ENCODE measurements at places on chromosomes 3 and 15.

DNA sequence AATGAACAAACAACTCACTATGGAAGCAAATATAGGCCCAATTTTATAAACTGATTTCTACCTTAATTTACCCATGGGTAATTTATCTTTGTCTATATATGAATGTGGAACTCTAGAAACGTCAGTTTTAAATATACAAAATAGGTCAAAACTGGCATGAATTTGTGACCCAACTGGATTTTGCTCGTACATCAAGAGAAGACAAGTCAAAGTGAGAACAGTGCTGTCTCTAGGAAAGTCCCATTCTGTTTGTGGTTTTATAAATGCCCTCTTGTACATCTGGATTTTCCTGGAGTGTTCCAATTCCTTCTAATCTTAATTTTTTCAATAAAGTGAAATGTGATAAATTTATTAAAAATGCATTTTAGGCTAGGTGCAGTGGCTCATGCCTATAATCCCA is 50.2 kb upstream of the ABHD10 start:
- DNase-seq = no peak

DNA sequence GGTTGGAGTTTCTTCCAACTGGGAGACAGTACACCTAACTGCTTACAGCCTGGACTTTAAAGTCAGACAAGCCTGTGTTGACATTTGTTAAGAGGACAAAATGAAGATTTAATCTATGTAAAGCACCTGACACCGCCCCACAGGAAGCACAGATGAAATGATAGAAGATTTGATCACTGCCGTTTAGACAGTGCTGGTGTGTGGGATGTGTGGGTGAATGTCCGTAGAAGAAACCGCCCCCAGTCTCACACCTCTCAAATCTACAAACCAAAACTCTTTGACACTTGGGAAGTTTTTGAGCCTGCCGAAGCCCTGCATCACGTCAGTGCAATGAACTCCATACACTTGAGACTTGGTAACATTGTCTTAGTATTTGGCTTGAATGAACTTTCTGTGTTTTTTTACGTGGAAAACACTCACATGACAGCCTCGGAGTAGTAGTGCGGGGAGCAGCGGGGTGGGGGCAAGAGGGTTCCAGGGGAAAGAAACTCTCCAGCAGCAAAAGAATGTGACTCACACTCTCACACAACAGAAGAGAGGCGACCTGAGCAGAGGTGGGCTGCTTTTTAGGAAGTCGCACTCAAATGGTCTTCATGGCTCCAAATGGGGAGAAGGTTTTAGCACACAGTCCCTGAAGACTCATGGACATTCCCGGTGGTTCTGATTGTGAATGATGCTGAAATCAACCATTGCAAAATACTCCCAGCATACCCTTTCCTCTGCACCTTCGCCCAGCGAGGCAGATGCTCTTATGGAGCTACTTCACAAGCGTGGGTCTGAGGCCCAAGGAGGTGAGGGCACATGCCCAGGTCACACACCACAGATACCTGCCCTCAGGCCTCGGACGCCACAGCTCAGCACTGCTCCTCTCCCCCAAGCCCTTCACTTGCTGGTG is 79.2 kb downstream of the SRGAP3 start:
- DNase-seq = no peak

DNA sequence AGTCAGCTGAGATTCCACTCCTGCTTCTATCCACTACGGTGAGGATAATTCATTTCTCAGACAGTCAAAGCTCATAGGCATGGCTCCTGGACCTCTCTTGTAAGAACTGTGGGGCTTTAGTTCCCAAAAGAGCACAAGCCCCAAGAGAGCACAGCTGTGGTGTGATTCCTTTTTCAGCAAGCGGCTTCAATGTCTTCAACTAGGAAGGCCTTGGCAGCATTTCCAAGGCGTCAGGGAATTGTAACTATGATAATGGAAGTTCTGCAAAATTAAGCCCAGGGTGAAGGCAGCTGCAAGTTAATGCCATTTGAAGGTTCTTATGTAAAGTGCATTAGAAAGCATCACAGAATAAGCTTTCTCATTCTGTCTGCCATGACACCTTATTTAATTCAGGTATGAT is 657.1 kb downstream of the GRM7 start:
- no peak for DNase-seq

DNA sequence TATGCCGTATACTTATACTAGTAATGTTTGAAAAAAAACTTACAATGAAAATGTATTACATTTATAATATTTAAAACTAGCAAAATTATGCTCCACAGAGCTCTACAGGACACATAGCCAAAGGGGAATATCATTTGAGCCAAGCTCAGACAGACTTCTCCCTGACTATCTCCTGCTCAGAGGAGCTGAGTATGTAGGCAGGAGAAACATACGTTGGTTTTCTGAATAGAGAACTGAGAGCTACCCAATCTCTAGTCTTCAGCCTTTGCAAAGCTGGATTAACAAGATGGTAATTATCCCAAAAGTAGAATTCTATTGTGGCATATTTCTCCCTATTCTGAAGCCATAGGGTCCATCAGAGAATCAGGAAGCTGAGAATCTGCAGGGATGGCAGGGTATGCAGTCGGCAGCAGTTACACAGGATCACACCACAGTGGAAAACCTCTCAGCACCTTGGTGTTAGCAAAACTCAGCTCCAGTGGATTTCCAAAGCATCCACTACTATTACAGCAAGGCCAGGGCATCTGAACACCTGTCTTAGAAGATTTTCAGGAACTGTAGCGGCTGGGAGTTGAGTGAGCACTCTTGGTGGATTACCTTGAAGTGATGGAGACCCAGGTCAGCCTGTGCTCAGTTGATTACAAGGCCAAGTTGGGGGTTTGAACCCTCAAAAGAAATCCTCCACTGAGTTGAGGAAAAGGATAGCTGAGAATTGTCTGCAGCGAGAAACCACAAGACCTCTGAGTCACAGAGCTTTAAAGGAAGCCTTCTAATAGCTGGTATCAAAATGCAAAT is 30.1 kb downstream of the GPR15 start:
- DNase-seq = no peak

DNA sequence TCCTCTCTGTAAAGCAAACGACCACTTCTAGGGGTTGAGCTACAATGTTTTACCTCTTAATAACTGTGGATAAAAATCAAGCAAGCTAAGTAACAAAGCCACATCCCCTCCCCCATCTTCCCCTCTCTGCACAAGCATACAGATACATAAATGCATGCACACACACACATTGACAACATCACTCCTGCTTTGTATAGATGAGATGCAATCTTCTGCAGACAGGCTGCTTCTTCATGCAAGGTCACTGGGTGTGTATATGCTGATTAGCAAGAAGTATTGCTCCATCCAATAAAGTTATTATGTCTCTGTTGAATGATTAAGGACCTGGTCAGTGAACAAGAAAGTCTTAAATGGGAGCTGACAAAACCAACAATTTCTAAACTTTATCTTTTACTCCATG is 8.8 kb upstream of the ATP11B start:
- no peak for DNase-seq

DNA sequence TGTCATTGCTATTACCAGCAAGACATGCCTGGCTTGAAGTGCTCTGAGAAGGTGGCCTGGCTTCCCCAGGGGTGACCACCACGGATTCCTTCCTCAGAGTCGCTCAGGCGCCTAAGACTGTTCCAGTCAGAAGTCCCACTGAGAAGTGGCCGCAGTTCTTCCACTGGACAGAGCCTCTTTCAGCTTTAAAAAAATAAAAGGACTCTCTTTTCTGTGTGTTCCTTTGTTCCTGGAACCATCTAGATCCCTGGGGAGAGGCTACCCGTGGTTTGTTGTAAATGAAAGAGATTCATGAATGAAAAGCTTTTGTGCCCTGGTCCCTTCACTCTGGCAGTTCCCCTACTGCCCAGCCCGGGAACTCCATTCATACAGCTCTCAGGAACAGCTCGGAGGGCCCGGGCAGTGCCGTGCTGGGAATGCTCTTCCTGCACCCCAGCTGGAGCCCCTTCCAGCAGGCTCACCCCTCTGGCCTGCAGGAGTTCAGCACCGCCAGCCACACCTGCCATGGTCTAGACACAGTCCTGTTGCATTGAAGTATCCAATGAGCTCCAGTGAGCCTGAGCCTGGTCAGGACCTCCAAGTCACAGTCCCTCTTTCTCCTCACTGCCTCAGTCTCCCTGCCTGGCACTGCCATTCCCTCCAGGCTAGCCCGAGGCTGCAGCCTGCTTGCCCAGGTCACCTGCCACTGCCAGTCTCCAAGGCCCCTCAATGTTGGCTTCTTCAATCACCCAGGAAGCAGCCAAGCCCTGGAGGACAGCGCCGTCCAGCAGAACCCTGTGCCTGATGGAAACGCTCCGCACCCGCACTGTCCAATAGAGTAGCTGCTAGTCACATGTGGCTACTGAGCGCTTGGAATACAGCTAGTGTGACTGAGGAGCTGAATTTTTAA is 75.4 kb downstream of the XXYLT1 start:
- DNase-seq = no peak

- peak; percentile 94 for DNase-seq
These were observed 848 bp downstream of the SYNM start for GRCh38 chr15:99105514-99106341.

- no peak for DNase-seq
These were observed 187.1 kb downstream of the DPH6 start for GRCh38 chr15:35358824-35359223.

DNA sequence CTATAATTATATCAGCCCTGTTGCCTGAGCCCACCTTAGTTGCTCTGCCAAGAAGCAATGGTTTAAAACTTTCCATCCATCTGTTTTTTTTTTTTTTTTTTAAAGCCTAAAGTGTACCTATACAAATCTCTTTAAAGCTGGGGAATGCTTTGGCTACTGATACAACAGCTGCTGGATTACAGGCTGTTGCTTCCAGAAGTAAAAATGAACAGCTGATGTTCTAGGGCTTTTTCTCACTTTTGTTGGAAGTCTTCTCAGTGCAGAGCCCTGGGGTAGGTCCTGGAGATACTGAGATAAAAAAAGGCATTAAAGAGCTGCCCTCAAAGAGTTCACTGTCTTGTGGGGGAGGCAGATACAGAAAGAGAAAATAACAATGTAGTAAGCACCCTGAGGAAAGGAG is 218.1 kb downstream of the NLGN1 start:
- DNase-seq = no peak

GRCh38 chr3:167798443-167798842 is 62.9 kb downstream of the SERPINI1 start:
- DNase-seq = no peak

DNA sequence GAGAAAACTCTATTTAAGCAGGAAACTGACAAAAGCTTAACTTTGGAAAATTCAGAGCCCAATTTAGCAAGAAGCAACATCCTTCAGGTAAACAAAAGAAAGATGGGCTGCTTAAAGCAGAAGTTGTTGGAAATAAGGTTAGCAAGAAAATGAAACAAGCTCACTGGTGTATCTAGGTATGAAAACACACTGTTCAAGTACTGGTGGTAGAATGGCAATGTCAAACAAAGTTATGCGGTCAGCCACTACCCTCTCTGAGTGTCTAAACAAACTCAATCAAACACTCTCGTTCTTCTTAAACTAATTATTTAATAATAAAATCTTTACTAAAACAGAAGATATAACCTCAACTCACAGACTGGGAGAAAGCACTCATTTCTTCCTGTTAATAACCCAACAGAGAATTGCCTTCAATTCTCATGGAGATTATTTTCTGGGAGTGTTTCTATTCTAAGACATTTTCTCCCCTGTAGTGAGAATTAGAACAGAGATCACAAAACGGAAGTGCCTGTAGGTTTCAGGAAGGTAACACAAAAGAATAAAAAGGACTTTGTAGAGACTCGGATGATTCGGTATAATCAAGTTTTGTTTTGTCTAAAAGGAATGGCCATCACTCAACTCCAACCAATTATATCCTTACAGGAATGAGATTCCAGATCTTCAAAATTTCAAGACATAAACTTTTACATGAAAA is 28.9 kb downstream of the PRICKLE2 start:
- no peak for DNase-seq

- no peak for DNase-seq
These were observed 37.3 kb downstream of the CACNA1D start for GRCh38 chr3:53531749-53532148.

DNA sequence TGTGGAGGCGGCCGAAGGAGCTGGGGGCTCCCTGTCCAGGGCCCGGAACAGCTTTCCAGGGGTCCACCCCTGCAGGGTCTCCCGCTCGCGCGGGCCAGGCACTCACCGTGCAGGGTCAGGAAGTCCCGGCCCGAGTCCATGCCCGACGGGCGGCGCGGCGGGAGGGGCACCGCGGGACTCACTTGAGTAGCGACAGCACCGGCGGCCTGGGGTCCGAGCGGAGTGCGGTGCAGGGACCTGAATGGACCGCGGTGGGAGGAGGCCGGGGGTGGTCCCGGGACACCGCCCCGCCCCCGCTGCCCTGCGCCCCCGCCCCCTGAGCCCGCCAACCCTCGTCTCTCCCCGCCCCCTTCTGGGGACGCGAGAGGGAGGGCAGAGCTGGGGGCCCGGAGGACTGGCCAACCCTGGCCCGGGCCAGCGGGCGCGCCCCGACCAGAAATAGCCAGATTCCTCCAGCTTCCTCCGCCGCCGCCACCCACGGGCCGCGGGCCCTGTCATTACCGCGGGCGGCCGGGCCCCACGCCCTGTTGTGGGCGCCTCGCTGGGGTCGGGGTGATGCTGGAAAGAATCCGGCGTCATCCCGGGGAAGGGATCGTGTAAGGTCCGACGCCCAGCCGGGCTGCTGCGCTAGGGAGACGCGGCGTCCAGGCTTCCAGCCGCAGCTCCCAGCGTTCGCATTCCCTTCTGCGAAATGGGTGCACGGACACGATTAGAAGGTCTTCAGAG is at the start of gene PLCD1:
TSS of gene PLCD1 (minus strand) at position 243 of the 726 bp plus-strand sequence. CDS start at position 140, 103 bp downstream.
- DNase-seq = peak; percentile 98

GRCh38 chr3:23038471-23038870 is 164.7 kb upstream of the UBE2E2 start:
- no peak for DNase-seq

DNA sequence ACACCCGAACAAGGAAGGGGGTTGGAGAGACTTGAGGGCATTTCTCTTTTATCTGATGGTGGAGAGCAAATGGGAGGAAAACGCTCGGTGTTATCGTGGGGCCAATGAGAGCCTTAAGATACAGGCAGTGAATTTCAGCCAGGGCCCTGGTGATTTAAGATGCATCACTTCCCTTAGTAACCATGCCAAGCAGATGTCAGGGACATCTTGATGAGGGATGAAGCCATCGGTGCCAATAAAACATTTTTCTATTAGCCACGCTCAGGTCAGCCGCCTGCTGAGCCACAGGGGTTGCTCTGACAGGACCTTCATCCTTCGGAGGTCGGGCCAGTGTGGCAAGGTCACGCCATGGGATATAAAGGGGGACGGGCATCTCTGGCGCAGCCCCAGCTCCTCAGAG is 10.6 kb downstream of the IQSEC1 start:
- no peak for DNase-seq

- DNase-seq = no peak
These were observed 31.1 kb upstream of the NUDT16 start for GRCh38 chr3:131350506-131350905.

DNA sequence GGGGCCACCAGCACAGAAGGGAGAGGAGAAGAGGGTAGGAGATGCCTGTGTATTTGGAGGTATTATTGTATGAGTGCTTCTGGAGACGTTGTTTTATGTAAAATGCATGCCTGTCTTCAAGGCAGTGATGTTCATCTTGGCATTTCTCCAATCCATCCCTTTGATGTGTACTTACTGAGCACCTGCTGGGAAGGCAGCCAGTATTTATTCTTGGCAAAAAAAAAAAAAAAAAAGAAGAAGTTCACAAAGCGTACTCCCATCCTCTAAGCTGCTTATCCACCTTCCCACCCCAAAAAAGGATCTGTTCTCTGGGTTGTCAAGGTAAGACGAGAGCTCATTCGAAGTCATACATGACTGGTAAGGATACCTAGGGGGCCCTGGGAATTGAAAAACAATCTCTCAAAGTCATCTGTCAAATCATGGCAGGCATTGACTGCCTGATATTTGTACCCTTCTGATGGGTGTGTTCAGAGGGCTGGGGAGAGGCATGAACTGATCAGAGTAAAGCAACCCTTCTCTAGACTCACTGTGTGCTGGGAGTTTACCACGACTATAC is 30.0 kb upstream of the SLC6A1 start:
- DNase-seq = no peak
